ENCODE measurements at places on chromosomes 6 and 20.
A peak's percentile ranks its signal among the peaks of the same experiment; 100 is the strongest.

- DNase-seq = no peak
Observed at GRCh38 chr6:3053231-3053508, 15.1 kb upstream of the RIPK1 start.

DNA sequence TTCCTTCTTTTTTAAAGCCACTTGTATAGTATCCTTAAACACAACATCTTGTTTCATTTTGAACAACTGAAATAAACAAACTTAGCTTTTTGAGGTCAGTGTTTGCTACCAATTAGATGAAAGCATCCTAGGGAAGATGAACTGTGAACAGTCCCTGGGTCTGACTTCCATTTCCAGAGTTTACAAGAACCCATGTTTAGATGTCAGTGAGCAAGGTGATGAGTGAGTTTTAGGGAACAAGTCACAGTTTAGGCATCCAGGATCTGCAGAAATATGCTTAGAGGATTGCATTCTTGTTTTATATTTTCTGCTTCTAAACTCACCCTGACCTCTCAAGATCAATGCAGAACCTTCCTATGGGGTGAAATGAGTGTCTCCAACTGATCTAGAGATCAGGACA lies 3.0 kb downstream of the ZC2HC1B start:
- DNase-seq = no peak

- no peak for DNase-seq
Observed at GRCh38 chr20:23278172-23278571, 72.4 kb upstream of the NXT1 start.

- DNase-seq = no peak
Observed at GRCh38 chr20:41984031-41984430, 365.9 kb upstream of the CHD6 start.

- no peak for DNase-seq
Observed at GRCh38 chr6:156794546-156795354, 17.6 kb downstream of the ARID1B start.

- no peak for DNase-seq
Observed at GRCh38 chr6:125793863-125794262, 3.1 kb downstream of the NCOA7 start.

- DNase-seq = no peak
Observed at GRCh38 chr6:138241381-138241780, 23.1 kb upstream of the PBOV1 start.

DNA sequence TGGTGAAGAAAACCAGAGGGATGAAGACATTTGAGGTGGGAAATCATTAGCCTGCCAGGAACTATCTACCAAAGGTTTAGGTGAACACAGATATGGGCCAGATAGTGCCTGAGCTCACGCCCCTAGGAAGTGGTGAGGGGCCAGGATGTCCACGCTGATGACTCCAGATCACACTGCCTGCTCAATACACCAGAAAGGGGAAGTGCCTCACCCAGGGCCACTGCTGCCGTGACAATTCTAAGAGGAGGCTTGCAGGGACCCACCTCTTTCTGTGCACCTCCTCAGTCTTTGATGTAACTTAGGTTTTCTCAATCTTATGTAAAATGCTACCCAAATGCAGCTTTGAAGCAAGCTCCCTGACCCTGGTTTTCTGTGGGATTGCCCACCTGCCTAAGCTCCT lies 5.4 kb upstream of the RAB44 start:
- peak; percentile 74 for DNase-seq

- DNase-seq = no peak
Observed at GRCh38 chr20:51036226-51036625, 13.3 kb upstream of the KCNG1 start.

DNA sequence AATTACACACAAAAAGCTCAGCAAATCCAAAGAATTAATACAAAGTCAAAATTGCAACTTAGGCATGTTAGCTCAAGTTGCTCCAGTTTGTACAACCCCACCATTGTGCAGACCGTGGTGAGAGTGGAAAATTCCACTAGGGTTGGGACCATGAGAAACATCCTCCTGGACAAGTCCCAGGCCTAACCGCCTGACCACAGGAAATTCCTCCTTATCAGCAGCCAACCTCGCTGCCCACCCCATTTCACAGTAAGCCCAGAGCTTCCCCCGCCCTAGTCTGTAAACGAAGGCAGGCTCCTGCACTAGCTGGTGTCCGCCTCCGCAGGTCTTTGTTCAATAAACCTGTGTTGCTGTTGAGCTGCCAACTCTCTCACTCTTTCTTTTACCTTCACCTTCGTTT lies 1023.3 kb downstream of the EYS start:
- no peak for DNase-seq

DNA sequence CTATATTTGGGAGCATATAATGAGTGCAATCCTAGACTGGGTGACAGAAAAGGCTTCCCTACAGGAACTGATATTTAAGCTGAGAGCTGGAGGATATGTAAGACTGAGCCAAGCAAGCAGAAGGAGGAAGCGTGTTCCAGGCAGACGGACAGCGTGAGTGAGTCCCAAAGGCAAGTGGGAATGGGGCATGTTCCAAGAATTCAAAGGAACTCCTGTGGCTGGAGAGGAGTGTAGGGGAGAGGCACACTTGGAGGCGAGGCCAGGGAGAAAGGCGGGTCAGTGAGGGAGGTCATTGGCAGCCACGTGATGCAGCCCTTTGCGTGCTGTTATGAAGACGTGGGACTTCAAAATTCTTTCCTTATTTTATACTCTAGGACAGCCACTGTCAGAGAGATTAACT lies 27.9 kb upstream of the SGK1 start:
- no peak for DNase-seq

GRCh38 chr6:28251661-28252008 lies 434 bp downstream of the ZKSCAN4 start:
- DNase-seq = peak; percentile 29

DNA sequence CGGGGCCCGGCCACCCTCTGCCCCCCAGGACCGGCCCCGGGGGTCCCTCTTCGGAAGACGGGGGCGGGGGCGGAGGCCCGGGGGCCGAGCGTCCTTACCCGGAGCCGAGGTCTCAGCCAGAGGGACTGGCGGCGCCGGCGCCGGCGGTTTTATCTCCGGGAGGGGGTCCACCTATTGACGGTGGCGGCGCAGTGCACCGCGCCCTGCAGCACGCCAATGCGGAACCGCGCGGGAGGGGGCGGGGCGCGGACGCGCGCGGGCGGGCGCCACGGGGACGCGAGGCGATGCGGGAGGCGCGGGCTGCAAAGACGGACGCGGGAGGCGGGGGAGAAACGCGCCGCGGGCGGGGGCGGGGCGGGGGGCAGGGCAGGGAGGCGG lies at the start of gene EEF1A2:
EEF1A2 (minus strand) TSS at position 124 of the 378 bp plus-strand sequence. CDS start 1,320 bp downstream, outside the sequence.
- peak; percentile 58 for DNase-seq

DNA sequence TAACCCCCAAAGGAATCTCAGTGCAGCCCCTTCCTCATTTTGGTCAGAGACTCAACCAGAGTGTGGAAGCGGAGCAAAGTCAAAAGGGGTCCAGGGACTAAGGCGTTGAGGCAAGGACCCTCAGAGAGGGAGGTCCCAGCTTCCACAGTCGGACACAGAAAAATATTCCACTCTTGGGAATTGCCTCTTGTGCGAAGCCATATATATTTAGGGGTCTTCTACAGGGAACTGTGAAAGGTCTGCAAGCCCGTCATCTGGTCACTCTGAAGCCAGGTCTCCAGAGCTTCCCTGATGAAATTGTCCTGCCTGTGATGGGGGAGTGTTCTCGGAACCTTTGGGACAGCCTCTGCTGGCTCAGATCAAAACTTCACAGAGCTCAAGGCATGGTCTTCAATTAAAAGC lies 160.8 kb downstream of the TBXT start:
- DNase-seq = no peak

DNA sequence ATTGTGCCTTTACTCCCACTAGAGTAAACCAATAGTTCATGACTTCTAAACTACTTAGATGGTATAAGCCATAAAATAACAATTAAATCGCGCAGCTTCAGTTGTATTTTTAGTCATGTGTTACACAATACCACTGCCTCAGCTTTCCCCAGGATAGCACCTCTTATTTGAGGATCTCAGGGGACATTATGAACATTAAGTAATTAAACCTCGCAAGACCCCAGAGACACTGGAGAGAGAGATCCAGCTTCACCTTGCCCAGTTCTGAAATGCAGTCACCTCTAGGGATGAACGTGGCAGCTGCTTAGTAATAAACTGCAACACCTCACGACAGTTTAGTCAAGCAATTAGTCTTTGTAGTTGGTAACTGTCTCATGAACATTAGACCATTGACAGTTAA lies 87.1 kb downstream of the CFAP61 start:
- no peak for DNase-seq

DNA sequence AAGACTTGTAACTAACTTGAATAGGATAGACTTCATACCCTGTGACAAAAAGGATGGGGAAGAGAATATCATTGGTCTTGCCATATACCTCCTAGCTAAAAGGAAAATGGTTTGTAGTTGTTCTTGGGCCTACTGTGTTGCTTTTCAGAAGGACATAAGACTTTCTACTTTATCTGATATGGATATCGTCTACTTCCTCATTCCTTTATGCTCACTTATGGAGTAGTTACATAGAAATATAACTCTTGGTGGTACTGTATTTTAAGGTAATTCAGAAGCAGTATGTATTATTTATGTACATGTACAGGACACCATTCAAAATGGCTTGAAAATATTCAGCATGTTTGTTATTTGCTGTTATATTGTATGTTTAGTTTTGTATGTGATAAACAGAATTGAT lies 8.0 kb downstream of the FAM217B start:
- DNase-seq = no peak

- peak; percentile 43 for DNase-seq
Observed at GRCh38 chr20:61120595-61121515, 131.2 kb upstream of the CDH4 start.

DNA sequence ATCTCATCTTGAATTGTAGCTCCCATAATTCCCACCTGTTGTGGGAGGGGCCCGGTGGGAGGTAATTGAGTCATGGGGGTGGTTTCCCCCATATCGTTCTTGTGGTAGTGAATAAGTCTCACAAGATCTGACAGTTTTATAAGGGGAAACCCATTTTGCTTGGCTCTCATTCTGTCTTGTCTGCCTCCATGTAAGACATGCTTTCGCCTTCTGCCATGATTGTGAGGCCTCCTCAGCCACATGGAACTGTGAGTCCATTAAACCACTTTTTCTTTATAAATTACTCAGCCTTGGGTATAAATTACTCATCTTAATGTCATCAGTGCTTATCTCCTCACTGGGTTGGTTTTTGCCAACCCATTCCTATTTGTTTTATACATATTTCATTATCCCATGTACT lies 142.0 kb upstream of the GMDS start:
- DNase-seq = no peak

GRCh38 chr20:57908704-57909630 lies 199.2 kb upstream of the PMEPA1 start:
- DNase-seq = no peak

DNA sequence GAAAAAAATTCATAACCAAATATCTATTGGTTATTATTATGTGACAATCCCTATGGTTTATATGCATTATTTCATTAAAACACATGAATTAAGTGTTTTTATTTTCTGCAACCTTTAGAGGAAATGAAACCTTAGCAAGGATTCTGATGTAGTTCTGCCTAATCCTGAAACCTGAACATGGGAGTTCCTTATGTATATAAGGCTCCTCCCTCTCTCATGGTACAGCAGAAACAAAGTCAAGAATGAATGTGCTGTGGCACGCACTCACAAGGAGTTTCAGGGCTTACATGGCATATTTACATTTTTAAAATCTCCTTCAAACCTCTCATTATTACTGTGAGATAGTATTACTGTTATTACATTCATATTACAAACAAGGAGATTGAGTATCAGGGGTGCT lies 426.4 kb upstream of the CITED2 start:
- DNase-seq = no peak

DNA sequence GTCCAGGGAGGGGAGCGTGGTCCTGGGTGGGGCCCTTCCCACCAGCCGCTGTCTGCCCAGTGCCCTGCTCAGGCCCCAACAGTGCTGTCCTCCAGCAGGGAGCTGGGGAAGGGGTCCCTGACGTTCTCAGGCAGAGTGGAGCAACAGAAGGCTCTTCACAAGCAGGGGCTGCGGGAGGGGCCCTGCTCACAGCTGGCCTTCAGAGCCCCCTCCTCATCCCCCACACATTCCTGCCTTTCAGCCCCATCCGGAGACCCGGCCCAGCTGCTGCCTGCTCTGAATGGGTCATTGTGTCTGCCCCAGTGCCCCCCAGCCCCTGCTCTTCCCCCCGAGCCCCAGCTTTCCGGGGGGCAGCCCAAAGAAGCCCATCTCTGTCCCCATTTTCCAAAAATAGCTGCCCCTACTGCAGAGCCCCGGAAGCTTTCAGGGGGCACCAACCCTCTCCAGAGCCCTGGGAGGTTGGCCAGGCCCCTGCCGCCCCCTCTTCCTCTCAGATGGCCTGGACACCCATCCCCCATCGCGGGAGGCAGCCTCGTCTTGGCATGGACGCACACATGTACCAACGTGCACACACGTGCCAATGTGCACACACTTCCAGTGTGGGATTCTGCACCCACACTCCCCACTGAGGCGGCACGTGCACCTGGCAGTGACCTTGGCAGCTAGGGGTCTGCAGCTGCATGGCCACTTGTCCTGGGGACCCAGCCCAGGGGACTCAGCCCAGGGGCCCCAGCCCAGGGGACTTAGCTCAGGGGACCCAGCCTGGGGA lies 3.7 kb downstream of the COL20A1 start:
- DNase-seq = no peak

DNA sequence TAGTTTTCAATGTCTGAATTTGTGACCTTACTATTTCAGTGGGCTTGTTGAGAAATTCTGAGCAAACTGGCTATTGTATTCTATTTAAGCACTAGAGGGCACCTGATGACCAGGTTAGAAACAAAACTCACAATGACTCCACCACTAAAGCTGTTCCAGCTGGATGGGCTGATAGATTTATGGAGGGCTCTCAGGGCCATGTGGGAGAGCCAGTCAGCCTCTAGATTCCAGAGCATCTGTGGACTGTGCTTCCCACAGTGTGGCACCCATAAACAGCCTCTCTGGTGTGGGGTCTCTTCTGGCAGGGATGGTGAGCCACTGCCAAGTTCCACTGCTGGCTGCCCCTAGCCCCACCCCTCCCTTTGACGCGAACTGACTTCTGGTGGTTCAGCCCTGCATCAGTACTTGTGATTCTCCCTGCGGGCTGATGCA lies 29.2 kb downstream of the C6orf58 start:
- DNase-seq = no peak

- no peak for DNase-seq
Observed at GRCh38 chr6:113397236-113397635, 459.9 kb upstream of the MARCKS start.

- no peak for DNase-seq
Observed at GRCh38 chr6:126217497-126217896, 122.4 kb upstream of the CENPW start.

- DNase-seq = no peak
Observed at GRCh38 chr6:56580271-56580670, 62.4 kb downstream of the DST start.

DNA sequence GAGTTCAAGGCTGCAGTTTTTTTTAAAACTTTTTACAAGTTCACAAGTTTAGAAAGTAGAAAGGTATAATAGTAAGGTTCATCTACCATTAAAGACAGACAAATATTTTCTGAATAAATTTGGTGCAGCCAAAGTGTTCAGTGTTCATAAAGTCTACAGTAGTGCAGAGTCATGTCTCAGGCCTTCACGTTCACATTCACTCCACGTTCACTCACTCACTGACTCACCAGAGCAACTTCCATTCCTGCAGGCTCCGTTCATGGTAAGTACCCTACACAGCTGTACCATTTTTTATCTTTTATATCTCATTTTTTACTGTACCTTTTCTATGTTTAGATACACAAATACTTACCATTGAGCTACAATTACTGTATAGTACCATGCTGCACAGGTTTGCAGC lies 67.6 kb downstream of the B4GALT5 start:
- no peak for DNase-seq
